ENCODE measurements at places on chromosomes 1 and 21.

- H3K4me1 ChIP-seq = peaks cover 4% of the 10 kb centered on the region
- no peak for DNase-seq
- H3K4me3 ChIP-seq = no peak overlapping the region
Measured at GRCh38 chr1:22418312-22418711, 33.3 kb upstream of the ZBTB40 start.

- DNase-seq = no peak
- H3K27ac ChIP-seq = no peak overlapping the region
- peaks cover 33% of the 10 kb centered on the region for H3K27me3 ChIP-seq
- no peak overlapping the region for H3K4me3 ChIP-seq
- H3K36me3 ChIP-seq = no peaks in the 10 kb centered on the region
Measured at GRCh38 chr1:183331091-183331742, 87.0 kb downstream of the NMNAT2 start.

DNA sequence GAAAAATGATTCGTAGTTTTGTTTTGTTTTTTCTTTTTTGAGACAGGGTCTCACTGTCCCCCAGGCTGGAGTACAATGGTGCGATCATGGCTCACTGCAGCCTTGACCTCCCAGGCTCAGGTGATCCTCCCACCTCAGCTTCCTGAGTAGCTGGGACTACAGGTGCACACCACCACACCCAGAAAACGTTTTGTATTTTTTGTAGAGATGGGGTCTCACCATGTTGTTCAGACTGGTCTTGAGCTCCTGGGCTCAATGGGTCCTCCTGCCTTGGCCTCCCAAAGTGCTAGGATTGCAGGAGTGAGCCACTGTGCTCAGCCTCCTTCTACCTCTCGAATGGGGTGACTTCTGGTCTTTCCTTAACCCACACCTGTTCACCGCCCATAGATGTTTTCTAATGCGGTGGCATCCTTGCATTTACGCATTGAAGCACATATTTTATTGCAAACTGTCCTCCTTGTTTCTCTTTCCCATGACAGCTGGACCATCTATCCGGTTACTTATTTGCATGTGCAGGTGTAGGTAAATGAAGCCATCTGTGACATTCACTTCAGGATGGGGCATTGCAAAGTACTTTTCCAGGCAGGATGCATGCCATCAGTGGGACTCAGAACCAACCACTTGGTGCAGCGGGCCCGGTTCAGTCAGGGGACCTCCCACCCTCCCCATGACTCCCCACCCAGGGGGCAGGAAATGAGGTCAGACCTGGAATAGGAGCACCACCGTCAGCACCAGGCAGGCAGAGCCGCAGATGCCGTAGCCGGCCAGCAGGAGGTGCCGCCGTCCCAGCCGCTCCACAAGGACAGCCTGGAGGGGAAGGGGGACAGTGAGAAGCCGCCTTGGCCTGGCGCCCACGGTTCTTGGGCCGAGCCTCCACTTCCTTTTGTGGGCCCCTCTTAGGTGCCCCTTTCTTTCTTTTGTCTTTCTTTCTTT is 16.5 kb downstream of the SLC2A7 start:
- no peaks in the 10 kb centered on the region for H3K27me3 ChIP-seq
- no peak overlapping the region for H3K4me3 ChIP-seq
- no peak overlapping the region for H3K27ac ChIP-seq
- H3K4me1 ChIP-seq = peaks cover 10% of the 10 kb centered on the region

DNA sequence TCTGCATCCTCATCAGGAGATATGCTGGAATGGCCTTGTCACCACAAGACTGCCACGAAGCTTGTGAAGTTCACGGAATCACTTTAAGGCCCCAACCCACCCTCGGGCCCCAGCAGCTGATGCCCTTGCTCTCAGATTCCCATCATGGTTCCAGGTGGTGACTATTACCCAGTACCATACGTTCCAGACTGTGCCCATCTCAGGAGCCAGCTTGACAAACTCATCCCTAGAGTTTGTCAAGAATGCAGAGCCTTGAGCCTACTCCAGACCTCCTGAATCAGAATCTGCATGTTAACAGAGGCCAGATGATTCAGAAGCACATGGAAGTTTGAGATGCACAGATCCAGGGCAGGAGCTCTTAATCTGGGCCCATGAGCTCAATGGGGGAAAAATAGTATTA is 53.9 kb upstream of the RBM15 start:
- no peaks in the 10 kb centered on the region for H3K27me3 ChIP-seq
- H3K36me3 ChIP-seq = no peaks in the 10 kb centered on the region
- no peak overlapping the region for H3K27ac ChIP-seq

DNA sequence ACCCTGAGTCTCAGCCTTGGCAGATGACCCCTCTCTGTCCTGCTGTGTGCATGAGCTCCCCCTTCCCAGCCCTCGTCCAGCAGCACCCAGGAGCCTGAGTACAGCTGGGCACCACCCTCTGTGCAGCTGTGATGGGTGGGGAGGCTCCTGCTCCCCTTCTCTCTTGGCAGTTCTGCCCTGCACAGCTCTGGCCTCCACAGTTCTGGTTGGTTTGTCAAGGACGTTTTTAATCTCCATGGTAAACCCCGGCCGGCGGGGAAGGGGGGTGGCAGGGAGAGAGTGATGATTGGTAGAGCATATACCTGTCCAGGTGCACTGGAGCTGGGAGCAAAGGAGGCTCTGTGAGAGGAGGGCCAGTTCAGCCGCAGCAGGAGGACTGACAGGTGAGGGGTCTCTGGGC is at the start of gene CLCNKA:
CLCNKA (plus strand) TSS at position 356 of the 400 bp plus-strand sequence. CDS start 584 bp downstream, outside the sequence.
- no peaks in the 10 kb centered on the region for H3K4me1 ChIP-seq
- H3K36me3 ChIP-seq = no peaks in the 10 kb centered on the region
- H3K27ac ChIP-seq = no peak within 1 kb of the TSS

DNA sequence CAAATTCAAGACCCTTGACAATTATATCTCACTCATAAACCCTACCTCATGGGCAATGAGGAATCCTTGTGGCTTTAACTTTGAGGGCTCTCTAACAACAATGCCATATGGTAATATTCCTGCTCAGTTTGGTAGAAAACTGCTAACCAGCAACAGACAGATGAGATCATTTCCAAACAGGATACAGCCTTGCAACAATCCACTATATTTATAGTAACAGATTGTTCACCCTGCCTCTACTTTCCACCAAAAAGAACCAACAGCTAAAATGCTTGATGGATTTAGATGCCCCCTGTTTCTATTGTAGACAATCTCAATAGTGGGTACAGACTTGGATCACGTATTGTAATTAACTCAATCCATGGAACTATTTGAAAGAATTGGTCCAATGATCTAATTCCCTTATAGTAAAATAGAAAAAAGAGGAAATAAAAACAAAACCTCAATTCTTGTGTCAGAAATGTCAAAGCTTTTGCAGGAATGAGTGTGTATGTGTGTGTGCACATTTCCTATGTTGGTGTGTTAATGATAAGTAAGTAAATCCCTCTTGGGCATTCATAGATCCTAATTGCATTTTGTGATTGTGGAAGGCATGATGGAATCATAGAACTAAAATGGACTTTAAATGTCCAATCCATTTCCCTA is 100.0 kb upstream of the EDEM3 start:
- no peak overlapping the region for H3K4me3 ChIP-seq
- H3K27me3 ChIP-seq = peaks cover 6% of the 10 kb centered on the region
- H3K36me3 ChIP-seq = peaks cover 2% of the 10 kb centered on the region
- H3K4me1 ChIP-seq = peaks cover 3% of the 10 kb centered on the region

Data from activated T-cell treated with anti-CD3 and anti-CD28 coated beads, Interleukin-2, amount 50 U/mL, for 72 hours (primary cell).